ENCODE measurements at places on chromosomes 2 and 18.

DNA sequence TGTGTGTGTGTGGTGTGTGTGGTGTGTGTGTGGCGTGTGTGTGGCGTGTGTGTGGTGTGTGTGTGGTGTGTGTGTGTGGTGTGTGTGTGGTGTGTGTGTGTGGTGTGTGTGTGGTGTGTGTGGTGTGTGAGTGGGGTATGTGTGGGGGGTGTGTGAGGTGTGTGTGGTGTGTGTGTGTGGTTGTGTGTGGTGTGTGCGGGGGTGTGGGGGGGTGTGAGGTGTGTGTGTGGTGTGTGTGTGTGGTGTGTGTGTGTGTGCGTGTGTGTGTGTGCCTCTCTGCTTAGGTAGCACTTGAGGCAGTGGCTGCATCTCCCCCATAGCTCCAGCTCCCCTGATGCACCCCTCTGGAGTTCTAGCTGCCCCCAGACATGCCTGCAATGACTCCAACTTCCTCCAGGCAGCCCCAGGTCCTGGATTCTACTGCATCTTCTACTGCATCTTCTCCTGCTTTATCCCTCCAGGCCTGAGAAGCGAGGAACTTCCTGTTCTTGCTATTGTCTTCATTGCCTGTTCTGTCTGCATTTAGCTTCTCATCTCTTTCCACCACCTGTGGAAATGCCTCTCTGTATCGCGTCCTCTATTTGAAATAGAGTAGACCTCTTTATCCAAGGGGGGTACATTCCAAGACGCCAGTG, 22.2 kb upstream of the MLPH start:
- DNase-seq, result no peak

DNA sequence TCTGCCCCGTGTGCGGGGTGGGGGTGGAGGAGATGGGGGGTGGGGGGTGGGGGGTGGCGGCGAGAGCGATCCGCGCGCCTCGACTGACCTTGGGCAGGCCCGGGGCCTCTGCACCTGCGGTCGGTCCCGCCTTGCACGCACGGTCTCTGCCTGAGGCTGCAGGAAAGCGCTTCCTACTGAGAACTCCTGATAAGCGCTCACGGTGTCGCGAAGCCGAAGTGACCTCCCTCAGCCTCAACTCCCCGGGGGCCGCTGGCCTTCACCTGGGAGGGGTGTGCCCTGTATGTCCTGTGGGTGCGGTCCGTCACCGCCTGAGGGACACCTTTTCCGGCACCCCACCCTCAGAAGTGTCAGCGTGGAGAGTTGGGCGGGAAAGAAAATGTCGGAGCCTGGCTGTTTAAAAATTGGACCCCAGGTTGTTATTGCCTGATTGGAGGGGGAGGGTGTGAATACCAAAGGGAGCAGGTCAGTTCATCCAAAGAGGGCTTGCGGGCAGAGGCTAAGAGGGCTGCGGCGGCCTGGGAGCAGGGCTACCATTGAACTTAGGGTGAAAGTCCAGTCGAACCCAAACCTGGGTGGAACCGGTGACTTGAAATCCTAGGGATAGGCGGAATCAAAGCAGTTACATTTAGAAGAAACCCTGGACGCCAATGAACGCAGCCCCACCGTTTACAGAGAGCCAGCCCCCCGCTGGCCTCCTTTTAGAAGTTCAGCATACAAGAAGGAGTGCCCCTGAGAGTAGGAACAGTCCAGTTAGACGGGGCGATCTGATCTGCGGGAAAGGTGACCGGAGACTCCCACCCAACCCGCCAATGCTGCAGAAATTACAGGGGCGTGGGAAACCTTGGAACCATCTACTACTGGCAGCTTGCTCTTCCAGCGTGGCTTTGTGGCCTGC, 1.2 kb downstream of the MAL start:
- no peak for DNase-seq

DNA sequence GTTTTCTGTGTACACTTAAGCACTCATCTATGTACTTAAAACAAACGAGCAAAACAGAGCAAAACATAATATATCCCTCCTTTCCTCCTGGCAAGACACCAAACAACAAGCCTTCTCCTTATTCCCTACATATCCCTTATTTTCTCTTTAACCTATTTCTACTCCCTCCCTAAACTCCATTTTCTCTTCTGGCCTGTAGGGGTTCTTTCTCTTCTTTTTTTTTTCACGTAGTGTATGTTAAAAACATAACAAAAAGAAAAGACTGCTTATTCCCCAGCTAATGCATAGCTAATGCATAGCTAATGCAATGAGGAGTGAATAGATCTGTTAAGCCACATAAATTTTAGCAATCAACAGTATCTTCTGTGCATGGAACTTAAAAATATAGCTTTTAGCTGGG, 193.4 kb downstream of the TMEM247 start:
- DNase-seq, result no peak

GRCh38 chr2:226909126-226909525, 73.3 kb downstream of the RHBDD1 start:
- no peak for DNase-seq

DNA sequence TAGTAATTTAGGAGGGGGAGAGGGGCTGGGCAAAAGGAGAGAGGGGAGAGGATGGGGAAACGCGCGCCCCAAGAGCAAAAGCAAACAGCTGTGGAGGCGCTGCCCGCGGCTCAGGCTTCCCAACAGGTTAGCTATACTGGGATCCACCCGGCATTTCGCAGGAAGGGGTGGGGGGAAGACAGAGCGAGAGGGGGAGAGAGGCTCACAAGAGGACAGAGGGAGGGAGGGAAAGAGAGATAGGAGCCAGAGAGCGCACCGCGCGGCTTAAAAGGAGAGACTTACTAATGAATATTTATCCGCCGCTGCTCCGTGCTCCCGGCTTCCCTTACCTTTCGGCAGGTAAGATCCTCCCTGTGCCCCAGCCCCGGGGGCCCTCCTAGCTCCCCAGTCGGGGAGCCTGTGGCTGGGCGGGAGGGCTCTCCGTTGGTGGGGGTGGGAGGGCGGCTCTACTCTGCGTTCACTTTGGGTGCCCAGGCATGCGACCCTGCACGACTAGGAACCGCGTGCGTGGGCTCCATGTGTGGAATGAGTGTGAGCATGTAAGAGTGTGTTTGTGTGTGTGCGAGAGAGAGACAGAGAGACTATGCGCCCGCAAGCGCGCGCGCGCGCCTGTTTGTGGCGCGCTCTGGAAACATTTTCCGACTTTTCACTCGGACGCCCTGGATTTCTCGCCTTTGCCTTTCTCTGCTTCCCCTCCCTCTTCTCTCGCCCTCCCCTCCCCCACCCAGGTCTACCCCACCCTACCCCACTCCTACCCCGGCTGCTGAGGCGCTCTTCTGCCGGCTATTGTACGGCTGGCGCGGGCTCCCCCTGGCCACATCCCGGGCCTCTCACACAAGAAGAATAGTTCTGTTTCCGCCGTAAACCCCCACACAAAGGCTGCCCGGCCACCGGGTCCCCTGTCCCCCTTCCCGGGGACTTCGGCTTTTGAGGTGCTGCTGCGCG, 7.2 kb upstream of the SIX3 start:
- DNase-seq, result peak; percentile 49

DNA sequence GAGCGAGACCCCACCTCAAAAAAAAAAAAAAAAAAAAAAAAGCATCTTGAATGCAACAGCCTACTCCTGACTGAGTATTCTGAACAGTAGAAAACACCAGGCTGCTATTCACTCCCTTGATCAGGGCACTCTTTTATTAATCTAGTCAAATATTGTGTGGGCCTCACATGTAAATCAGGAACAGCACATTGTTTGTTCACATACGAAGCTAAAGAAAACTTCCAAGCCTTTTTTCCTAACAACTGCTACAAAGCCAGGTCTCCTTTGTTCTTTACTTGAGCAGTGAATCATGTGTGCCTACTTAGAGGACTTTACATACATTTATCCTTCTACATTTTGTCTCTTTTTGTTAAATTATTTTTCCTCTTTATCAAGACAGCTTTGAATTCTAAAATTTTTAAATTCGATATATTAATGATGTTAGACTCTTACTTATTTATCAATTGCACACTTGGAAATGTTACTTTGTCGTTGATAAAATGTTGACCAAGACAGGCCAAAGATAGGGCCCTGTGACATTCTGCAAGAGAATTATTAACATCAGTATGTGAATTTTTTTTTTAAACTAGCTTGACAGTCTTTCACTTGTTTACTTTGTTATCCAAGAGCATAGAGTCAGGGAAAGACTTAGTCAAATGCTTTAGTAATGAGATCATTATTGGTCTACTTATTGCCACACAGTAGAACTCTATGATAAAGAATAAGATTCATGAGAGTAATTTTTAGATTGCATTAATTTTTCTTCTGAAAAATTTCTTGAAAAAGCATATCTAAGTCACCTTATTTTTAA, 13.2 kb downstream of the SPATS2L start:
- DNase-seq, result no peak

- DNase-seq, result peak; percentile 21
Observed at GRCh38 chr2:44130441-44130840, 38.2 kb upstream of the PPM1B start.

All from Kasumi-1 (cell line).